Hindlimb muscle (tissue), 1 donor: ENCODE measurements at places on chromosomes 13 and 19.

GRCh38 chr19:14122924-14123323 is 5.4 kb upstream of the PRKACA start:
- DNase-seq, result no peak

- peak; percentile 36 for DNase-seq
Observed at GRCh38 chr13:80374901-80375300, 34.0 kb upstream of the SPRY2 start.

DNA sequence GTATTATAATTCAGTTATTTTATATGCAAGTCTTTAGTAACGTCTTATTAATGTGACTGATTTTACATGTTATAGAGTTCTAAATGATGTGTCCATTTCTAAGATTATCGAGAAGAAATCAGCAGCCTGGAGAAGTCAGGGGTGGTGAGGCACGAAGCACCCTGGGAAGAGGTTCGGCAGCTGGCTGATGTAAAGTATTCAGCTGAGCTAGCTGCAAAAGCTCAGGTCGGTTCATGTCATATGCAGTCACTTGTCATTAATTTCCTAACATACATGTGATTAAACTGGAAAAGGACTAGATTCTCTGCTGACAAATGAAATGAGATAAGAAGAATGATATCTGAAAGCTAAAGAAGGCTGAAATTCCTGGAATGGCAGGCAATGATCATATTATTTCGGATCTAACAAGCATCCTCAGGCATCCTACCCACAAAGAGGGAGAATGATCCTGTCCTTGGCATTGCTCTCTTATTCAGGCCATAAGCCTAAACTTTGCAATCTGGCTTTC is 383.0 kb upstream of the SLITRK1 start:
- no peak for DNase-seq

DNA sequence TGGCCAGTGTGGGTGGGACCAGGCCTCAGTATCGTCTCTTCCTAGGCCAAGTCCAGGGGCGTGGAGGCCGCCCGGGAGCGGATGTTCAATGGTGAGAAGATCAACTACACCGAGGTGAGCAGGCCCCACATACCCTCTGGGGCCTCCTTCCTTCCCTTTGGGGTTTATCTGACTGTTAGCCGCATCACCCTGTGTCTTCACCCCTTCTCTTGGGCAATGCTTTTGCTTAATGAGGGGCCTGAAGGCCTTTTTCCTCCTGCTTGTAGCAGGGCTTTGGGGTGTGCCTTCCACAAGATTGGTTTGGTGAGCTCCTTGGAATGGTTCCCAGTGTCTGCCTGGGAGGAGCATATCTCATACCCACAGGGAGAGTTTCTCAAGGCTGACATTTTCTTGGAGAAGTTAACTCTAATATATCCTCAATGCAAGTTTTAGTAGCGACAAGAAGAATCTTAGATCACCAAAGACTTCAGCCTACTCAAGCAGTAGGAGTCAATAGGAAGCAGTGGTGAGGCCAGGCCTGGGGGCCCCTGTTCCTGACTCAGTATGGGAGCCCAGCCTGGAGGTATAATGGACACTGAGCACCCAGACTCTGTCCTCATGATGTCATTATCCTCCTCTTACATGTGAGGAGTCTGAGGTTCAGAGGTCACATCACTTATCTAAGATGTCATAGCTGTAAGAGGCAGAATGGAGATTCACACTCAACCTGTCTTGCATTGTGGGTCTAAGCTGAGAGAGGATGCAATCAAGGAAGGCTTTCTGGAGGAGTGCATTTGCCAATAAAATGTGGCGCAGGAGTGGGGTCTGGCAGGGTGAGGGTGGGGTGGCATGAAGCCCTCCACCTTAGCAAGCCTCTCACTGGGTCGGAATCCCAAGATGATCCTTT is 2.0 kb downstream of the GPI start:
- no peak for DNase-seq

DNA sequence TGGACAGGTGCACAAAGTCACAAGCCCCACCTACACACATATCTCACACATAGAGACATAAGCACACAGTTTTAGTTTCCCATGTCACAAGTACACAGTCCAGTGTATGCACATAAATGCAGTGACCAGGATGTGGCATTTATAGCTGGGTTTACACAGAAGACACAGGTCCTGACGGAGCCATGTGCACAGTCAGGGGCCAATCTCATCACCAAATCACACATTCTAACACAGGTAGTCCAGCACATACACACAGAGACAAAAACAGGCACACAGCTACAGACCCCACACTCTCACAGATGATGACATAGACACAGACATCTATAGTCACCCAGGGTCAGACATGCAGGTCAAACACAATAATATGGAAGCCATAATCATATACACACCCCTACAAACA is 2.1 kb downstream of the NUMBL start:
- DNase-seq, result no peak

GRCh38 chr13:33787051-33787591 is 30.8 kb upstream of the RFC3 start:
- no peak for DNase-seq

- DNase-seq, result peak; percentile 9
Observed at GRCh38 chr13:105565136-105565727, 970.2 kb downstream of the EFNB2 start.

DNA sequence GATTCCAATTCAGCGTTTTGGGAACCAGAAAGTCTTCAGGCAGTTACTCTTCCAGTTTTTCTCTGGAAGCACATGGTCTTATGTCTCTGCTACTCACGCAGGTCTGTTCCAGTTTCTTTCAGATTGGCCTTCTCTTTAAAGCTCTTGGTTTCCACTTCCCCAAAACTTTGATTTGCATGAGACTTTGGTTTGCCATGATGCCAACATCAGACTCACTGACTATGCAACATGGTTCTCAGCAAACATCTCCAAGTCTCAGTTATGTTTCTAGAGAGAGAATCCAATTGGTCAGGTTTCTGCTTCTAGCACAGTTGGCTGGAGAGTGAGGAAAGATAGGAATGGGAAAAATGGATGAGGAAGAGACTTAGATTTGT is 3.1 kb downstream of the AKAP11 start:
- DNase-seq, result no peak

DNA sequence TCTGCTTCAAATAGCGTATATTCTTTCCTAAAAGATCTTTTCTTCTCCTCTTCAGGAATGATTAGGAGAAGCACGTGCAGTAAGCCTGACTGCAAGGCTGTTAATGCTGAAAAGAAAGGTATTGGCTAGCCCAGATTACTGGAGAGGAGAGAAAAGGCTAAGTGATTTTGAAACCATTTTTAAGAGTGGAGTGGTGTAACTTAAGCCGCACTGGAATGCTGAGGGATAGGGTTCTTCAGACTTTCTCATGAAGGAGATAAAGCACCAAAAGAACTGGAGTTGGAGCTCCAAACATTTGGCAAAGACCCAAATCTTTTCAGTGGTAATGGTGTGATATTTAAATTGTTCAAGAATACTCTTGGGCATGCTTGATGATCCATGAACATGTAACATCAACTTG is 388.3 kb downstream of the COG6 start:
- no peak for DNase-seq

DNA sequence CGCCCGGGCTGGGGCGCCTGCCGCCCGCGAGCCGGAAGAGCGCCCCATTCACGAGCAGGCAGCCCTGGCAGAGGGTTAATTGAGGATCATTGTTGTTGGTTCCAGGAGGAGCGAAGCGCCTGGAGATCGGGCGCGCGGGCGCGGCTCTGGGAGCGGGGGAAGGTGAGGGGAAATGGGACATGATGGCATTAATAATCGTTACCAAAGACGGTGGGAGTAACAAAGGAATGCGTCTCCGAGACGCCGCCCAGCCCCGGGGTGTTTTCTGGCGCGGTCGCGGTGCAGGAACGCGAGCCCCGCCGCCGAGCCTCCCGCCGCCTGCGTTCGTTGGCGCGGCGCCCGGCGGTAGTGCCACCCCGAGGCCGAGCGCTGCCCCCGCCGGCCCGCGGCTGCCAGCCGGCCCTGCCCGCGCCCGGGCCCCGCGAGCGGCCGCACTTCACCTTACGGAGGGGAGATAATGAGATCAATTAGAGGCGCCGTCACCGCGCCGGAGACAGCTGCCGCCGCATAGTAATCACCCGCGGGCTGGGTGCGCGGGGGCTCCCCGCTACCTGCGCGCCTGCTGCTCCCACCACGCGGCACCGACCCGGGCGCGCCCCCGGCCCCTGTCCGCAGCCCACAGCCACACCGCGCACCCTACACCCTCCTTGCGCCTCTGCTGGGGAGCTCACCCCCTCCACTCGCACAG is 2.8 kb downstream of the ZNF536 start:
- DNase-seq, result no peak

DNA sequence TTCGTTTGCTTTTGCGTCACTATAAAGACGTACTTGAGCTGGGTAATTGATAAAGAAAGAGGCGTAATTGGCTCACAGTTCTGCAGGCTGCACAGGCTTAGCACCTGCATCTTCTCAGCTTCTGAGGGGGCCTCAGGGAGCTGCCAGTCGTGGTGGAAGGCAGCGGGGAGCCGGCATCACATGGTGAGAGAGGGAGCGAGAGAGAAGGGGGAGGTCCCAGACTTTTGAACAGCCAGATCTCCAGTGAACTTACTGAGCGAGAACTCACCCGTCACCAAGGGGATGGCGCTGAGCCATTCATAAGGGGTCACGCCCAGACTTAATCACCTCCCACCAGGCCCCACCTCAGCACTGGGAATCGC is 58.7 kb upstream of the F7 start:
- DNase-seq, result no peak

DNA sequence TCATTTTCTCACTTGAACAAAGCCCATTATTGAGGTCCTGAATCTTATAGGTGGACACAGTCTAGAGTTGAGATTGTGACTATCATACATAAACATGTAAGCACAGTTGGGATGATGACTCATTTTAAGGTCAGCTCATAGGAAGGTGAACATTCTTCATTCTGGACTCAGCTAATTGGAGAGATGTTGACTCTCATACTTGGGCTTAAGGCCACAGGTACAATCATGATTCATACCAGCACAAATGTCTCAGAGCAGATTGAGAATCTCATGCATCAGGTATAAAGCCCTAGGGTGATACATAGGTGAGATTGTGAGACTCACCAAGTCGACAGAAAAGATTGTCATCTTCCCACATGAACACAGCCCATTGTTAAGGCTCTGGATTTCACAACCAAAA is 62.3 kb upstream of the ZNF724 start:
- DNase-seq, result no peak

DNA sequence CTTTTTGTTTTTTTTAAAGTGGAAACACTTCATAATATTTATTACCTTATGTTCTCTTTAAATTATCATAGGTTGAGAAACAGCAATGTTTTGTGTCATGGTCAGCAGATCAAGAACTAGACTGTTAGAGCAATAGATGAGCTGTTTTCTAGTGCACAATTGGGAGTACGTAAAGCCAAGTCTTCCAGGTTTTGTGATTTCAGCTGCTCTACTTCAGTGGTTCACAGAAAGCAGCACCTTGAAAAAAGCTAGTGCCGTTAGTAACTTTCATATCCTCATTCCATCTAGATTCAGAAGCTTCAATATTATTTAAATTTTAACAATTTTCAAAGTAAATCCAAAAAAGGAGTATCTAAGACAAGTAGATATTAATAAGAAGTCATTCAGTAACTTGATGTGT is 1.9 kb downstream of the GPR18 start:
- DNase-seq, result no peak

GRCh38 chr13:21885714-21886224 is 214.9 kb downstream of the FGF9 start:
- no peak for DNase-seq

DNA sequence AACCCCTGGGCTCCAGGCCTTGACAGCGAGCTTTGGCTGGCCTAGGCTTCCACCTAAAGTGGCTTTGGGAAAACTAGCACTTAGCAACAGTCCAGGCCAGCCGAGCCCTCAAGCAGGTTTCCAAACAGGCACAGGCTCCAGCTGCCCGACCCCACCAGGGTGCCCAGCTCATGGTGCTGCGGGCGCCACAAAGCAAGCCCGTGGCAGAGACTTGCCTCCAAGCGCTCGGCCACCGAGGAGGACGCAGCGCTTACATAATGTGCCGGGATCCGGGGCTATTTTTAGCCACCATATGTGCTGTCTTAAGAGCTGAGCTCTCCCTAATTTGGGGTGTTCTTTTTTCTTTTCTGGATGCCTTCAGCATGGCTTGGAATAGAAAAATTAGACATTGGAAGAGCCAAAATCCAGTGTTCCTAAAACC is 56.1 kb upstream of the F7 start:
- DNase-seq, result peak; percentile 58

GRCh38 chr19:11693505-11694499 is 44.9 kb downstream of the ZNF823 start:
- peak; percentile 18 for DNase-seq

DNA sequence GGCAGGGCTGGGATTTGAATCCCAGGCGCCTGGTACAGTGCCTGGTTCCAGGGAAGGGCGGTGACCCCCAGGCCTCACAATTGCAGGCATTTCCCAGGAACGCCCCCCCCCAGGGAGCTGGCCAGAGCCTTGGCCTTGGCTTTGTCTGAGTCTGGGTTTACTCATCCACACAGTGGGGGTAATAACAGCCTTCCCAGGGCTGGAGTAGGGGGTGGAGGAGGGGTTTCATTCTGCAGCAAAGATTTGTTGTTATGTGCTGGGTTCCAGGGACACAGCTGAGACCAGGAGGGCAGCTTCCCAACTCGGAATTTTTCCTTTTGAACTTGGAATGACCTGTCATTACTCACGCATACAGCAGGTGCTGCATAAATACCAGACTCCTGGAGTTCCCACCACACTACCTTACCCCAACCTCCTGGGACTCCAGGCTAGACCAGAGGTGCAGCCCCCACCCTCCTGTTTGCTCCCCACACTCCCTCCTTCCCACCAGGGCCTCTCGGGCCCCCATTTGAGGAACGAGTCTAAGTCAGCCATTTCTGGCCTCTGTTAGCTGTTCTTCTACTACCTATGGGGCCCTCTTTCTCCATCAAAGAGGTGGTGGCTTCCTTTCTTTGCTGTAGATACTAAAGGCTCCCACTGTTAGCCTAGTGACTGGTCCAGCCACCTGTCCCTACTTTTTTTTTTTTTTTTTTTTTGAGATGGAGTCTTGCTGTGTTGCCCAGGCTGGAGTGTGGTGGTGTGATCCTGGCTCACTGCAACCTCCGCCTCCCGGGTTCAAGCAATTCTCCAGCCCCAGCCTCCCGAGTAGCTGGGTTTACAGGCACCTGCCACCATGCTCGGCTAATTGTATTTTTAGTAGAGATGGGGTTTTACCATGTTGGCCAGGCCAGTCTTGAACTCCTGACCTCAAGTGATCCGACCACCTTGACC is 1.6 kb upstream of the ADAMTS10 start:
- peak; percentile 60 for DNase-seq

- DNase-seq, result no peak
Observed at GRCh38 chr19:1525343-1525742, 1.5 kb downstream of the PLK5 start.

DNA sequence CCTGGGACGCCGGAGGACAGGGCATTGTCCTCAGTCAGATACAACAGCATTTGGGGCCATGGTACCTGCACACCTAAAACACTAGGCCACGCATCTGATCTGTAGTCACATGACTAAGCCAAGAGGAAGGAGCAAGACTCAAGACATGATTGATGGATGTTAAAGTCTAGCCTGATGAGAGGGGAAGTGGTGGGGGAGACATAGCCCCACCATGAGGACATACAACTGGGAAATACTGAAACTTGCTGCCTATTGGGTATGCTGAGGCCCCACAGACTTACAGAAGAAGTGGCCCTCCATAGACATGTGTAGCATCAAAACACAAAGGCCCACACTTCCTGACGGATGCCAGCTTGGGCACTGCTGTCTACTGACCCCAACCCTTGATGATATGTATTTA is 1.4 kb upstream of the ICAM4 start:
- no peak for DNase-seq

- DNase-seq, result no peak
Observed at GRCh38 chr13:22232186-22232585, 561.3 kb downstream of the FGF9 start.

GRCh38 chr13:27622881-27623280 is 1.2 kb downstream of the POLR1D start:
- no peak for DNase-seq

GRCh38 chr13:73171271-73171682 is 112.5 kb downstream of the KLF5 start:
- no peak for DNase-seq
